Foreskin keratinocyte (primary cell): ENCODE measurements at places on chromosomes 7 and 10. TPM values are rescaled to one million over a fixed set of nuclear protein-coding genes. Genes with fewer than 3 reads are reported as not detected.

- DNase-seq = no peak
These were observed 299.9 kb downstream of the AUTS2 start for GRCh38 chr7:69898189-69898588.

DNA sequence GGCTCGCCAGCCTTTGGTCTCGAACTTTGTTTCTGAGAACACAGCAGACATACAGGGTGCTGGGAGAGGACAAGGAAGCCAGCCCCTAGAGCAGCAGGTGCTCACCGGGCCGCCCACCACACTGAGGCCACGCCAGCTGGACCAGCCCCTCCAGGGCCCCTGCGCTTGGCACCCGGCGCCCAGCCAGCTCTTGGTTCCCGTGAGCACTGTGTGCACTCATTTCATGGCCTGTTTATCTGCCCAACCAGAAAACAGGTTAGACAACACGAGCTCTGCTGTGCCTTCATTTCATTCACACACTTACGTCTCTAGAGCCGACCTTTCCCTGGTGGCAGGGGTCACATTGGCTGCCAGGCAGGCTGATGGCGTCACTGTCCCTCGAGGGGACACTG, 104.0 kb downstream of the CYTH3 start:
- no peak for DNase-seq

DNA sequence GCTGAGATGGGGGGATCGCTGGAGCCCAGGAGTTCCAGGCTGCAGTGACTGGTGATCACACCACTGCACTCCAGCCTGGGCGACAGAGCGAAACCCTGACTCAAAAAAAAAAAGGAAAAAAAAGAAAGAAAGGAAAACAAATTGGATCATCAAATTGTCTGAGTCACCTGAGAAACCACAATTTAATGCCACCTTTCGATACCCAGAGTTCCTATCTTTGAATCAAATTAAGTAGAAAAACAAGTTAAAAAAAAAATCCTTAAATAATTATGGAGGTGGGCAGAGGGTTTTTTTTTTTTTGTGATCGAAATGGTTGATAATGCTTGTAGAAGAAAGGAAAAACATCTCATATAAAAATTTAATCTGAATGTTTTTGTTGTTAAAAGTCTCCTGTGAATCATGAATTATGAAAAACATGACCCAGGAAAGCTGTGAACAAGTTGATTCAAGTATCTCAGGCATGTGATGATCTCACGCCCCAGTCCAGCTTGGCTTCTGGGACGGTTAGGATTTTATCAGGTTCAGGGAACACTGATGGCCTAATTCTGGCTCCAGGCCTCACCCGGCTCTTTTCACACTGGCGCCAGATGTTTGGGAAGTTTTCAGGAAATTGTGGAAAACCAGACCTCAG, 25.3 kb upstream of the CUX1 start:
- DNase-seq = peak; percentile 95

- no peak for DNase-seq
These were observed 17.9 kb downstream of the ZNF488 start for GRCh38 chr10:47366181-47366631.

MYL10 gene
- not detected in 2 replicates for total RNA-seq
